Hematopoietic multipotent progenitor cell (in vitro differentiated cells): ENCODE measurements at places on chromosomes 2 and 18. TPM values are rescaled to one million over a fixed set of nuclear protein-coding genes. Genes with fewer than 3 reads are reported as not detected.

DNA sequence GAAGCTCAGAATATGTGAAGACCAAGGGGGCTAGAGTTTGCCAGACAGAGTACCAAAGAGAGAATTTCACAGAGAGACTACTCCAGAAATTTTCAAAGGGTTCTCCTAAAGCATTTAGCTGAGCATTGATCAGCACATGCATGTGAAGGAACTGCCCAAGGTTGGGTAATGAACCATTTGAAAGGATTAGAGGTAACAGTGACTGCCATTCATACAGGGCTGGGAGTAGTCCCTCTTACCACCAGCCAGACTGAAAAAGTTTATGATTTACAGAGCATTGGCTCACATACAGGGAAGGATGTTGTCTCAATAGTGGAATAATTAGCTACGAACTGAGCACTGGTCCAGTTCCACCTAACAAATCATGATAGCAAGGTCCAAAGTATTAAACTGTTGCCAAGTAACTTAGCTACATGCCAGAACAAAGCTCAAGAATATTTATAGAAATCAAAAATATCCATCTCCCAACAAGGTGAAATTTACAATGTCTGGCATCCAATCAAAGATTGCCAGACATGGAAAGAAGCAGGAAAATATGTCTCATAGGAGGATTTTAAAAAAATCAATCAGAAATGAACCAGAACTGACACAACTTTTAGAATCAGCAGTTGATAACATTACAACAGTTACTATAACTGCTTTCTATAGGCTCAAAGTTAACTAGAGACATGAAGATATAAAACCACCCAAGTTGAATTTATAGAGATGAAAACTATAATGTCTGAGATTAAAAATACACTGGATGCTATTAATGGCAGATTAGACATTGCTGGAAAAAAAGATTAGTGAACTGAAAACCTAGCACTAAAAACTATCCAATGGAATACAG, 25.7 kb upstream of the RNF103 start:
- no peak for DNase-seq

DNA sequence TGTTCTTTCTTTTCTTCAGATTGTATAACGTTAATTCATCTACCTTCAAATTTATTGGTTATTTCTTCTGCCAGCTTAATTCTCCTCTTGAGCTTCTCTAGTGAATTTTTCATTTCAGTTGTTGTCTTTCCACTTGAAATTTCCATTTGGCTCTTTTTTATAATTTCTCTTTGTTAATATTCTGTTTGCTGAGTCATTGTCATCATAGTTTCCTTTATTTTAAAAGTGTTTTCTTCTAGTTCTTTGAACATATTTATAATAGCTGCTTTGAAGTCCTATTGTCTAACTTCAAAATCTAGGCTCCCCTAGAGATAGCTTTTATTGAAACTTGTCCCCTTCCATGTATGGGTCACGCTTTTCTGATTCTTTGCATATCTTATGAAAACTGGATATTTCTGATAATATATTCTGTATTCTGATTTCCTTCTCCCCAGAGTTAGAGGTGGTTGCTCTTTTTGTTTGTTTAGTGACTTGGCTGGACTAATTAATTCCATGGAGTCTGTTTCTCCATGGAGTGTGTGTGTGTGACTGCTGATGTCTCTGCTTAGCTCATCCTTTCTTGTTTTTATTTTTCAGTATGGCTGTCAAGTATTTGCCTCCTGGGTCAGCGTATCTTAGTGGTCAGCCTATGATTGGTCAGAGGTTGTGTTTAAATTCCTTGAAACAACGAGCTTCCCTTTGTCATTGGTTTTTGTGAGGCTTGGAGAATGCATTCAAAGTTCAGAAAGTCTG, 47.6 kb downstream of the DIS3L2 start:
- no peak for DNase-seq

DNA sequence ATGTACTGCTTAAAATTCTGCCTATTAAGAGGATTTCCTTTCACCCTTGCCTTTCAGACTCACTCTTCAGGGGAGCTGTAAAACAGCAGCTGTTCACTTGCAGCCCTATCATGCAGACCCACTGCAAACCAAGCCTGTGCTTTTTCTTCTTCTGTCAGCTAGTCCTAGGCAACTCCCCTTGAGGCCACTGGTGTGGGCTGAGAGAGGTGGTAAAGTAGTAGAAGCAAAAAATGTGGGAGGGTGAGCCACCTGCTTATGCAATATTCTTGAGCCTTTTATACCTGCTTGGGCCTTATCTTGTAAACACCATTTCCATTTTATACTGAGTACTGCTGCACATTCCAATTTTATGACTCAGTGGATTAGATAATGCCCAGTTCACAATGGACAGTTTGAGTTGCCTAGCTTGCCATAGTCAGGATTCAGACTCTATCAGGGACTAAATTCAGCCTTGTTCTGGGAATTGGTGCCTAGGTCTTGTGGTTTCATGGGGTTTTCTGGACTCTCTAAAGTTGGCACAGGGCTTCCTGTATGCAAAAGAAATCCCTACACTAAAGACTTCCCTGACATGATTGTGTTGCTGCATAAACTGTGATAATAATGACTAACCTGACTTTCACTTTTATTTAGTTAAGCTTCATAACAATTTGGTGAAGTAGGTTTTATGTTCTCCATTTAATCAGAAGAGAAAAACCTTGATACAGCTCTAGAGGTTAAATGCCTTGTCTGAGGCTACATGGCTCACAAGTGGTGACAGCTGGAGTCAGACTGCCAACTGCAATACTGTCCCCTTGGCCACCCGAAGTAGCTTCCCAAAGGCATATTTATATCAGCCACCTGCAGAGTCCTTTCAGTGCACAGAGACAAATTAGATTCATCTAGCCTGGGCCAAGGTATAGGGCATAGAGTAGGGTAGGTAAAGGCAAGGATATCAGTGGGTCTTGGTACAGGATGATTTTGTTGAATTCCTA, 47.4 kb upstream of the KDM3A start:
- DNase-seq, result no peak

DNA sequence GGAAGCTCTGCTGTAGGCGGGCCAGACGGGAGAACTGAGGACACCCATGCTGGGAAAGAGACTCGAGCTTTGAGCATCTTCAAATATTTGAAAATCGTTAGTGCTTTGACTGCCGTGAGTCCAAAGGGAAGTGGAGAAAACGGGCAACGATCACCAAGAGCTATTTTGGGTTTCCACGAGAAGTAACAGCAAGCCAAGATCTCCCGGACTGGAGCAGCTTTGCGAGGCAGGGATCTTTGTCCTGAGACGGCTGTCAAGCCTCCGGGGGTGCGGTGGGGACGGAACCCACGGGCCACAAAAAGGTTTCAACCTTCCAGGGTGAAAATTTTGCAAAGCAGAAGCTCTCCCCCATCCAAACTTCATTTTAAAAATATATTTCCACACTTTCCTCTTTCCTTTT, 195.8 kb downstream of the NDUFA10 start:
- no peak for DNase-seq

Gene HOXD1
- total RNA-seq, result not detected

DNA sequence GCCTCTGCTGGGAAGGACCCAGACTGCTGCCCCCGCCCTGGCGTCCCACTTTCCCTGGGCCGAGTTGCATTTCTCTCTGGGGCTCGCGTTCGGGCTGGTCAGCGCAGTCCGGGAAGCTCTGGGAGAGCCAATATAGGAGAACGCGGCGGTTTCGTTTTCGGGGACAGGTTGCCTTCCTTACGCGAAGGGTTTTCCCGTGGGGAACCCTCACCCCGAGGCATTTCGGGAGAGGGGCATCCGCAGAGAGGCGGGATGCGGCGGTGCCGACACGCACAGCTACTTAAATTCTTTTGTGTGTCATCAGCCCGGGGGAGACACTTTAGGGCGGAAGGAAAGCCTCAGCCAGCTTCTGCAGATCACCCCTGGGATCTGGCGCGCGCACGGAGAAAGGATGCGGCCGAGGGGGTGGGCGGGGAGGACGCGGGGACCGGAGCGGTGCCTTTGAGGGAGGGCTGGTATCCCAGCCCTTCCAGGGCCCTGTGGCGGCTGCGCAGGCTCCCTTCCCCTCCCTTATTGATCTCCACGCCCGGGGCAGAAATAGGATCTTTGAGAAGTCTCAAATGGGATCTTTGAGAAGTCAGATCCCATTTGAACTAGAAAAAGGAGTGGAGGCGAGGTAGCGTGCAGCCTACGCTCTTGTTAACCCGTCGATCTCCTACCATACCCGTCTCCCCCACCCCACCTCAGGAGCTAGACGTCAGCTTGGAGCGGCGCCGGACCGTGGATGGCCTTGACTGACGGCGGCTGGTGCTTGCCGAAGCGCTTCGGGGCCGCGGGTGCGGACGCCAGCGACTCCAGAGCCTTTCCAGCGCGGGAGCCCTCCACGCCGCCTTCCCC, 1.2 kb downstream of the GATA6 start:
- no peak for DNase-seq

Gene TEX51
- total RNA-seq, result not detected

GRCh38 chr2:96531366-96531765, 5.2 kb upstream of the ARID5A start:
- no peak for DNase-seq

- no peak for DNase-seq
Observed at GRCh38 chr2:145379934-145380333, 860.0 kb upstream of the ZEB2 start.

- DNase-seq, result no peak
Observed at GRCh38 chr2:111710085-111710484, 173.9 kb downstream of the ANAPC1 start.

Gene VAMP5
- 38.0 TPM for total RNA-seq

DNA sequence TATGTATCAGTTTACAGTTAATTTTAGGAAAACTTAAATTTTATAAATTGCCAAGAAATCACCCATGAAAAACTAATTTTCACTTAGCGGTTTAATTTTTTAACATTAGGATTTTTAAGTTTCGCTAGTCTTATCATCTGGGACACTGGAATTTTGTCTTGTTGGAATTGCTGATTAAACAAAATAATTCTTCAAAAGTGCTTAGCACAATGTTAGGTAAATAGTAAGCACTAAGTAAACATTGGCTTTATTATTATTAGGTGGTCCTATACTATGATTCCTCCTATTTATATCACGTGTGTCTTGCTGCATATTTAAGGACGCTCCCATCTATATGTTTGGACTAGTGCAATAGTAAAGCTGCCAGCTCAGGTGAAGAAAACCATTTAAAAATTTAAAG, 54.6 kb upstream of the MAP4K3 start:
- DNase-seq, result no peak
